ENCODE measurements at places on chromosomes 12 and 14.
A peak's percentile ranks its signal among the peaks of the same experiment; 100 is the strongest.

- H3K27ac ChIP-seq: no peak overlapping the region
- no peaks in the 10 kb centered on the region for H3K4me1 ChIP-seq
- peaks cover 14% of the 10 kb centered on the region for H3K27me3 ChIP-seq
- DNase-seq: no peak
- no peaks in the 10 kb centered on the region for H3K36me3 ChIP-seq
Observed at GRCh38 chr12:450438-450837, 9.3 kb upstream of the B4GALNT3 start.

GRCh38 chr12:70736351-70737133, 99.3 kb upstream of the PTPRB start:
- no peak for DNase-seq
- no peaks in the 10 kb centered on the region for H3K4me1 ChIP-seq
- no peaks in the 10 kb centered on the region for H3K36me3 ChIP-seq
- H3K4me3 ChIP-seq: no peak overlapping the region
- H3K27me3 ChIP-seq: peaks cover 11% of the 10 kb centered on the region

- no peak overlapping the region for H3K27ac ChIP-seq
- H3K4me1 ChIP-seq: no peaks in the 10 kb centered on the region
- peak; percentile 36 for DNase-seq
- H3K4me3 ChIP-seq: no peak overlapping the region
- no peaks in the 10 kb centered on the region for H3K27me3 ChIP-seq
- no peaks in the 10 kb centered on the region for H3K36me3 ChIP-seq
Observed at GRCh38 chr12:41277100-41277945, 89.2 kb downstream of the PDZRN4 start.

- no peaks in the 10 kb centered on the region for H3K27me3 ChIP-seq
- peaks cover 18% of the 10 kb centered on the region for H3K4me1 ChIP-seq
- peaks cover 25% of the 10 kb centered on the region for H3K36me3 ChIP-seq
- peak; percentile 50 for DNase-seq
- H3K27ac ChIP-seq: peak overlapping the region; percentile 63
Observed at GRCh38 chr12:92955997-92956663, 27.0 kb upstream of the EEA1 start.

GRCh38 chr14:30580616-30581282, 21.8 kb downstream of the G2E3 start:
- H3K4me3 ChIP-seq: no peak overlapping the region
- DNase-seq: no peak
- H3K27ac ChIP-seq: no peak overlapping the region
- H3K27me3 ChIP-seq: no peaks in the 10 kb centered on the region
- H3K4me1 ChIP-seq: peaks cover 49% of the 10 kb centered on the region

GRCh38 chr14:104586832-104587620, 7.5 kb downstream of the C14orf180 start:
- no peaks in the 10 kb centered on the region for H3K36me3 ChIP-seq
- no peak overlapping the region for H3K27ac ChIP-seq
- no peak overlapping the region for H3K4me3 ChIP-seq
- peaks cover 19% of the 10 kb centered on the region for H3K27me3 ChIP-seq
- DNase-seq: no peak

- H3K4me1 ChIP-seq: peaks cover 63% of the 10 kb centered on the region
- H3K36me3 ChIP-seq: no peaks in the 10 kb centered on the region
- peak overlapping the region; percentile 67 for H3K4me3 ChIP-seq
Observed at GRCh38 chr12:49825360-49825970, 2.7 kb downstream of the NCKAP5L start.

DNA sequence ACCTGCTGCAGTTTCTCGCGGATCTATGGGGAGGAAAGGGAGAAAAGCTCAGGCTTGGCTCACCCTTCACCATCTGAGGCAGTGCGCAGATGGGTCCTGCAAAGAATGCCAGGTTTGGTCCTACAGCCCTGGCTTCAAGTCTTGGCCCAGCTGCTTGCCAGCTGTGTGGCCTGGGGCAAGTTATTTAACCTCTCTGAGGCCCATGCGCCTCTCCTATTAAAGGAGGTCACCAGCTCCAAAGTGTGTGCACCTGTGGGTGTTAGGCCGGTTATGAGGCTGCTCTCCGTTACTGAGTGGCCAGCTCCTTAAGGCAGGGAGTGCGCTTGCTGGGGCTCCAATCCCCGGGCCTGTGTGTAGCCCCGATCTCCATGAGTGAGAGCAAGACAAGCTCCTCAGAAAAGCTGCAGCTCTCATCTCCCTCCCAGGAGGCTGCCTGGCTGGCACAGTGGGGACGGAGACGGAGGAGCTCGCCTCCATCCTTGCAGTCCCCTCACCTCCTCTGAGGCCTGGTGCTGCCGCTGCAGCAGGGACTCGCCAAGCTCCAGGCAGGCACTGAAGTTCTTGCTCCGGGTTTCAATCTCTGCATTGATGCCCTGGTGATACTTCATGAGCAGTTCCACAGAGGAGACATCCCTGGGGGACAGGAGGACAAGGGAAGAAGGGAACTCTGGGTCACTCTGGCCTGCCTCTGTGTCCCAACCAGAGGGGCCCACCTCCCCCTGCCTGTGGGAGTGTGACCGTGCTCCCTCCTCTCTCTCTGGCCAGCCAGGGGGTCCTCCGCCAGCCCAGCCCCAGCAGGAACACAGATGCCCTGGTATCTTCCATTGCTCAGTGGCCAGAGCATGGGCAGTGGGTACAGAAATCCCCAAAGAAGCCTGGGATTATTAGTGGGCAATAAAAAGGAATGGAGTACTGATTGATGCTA, 65.1 kb downstream of the PLEKHG3 start:
- H3K36me3 ChIP-seq: no peaks in the 10 kb centered on the region
- DNase-seq: no peak
- H3K4me1 ChIP-seq: peaks cover 4% of the 10 kb centered on the region
- no peak overlapping the region for H3K4me3 ChIP-seq
- no peak overlapping the region for H3K27ac ChIP-seq

DNA sequence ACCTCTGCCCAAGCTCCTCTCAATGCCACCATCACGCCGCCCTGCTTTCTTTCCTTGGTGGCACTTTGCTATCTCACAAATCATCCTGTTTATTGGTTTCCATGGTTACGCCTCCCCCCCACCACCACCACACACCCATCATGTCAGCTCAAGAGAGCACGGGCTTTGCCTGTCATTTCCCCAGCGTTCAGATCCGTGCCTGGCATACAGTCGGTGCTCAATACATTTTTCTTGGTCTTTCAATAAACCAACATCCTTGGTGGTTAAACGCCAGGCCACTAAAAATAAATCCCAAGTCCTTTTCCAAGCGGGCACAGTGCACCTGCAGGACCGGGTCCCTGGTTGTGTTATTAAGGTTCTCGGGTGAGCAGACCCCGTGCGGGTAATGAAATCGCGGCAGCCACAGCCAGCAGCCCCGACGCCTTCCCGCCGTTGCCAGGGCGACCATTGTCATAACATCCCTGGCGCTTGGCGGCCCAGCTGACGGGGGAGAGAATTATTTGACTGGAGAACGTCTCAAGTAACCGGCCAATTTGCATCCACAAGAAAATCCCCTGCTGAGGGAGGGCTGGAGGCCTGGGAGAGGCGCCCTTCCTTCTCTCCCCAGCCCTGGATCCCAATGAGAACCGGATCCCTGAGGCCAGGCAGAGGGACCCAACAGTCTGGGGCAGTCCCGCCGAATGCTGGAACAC, 92.9 kb downstream of the KSR2 start:
- peaks cover 4% of the 10 kb centered on the region for H3K27me3 ChIP-seq
- H3K4me1 ChIP-seq: peaks cover 6% of the 10 kb centered on the region
- H3K27ac ChIP-seq: peak overlapping the region; percentile 57
- no peak overlapping the region for H3K4me3 ChIP-seq
- no peak for DNase-seq
- H3K36me3 ChIP-seq: no peaks in the 10 kb centered on the region

DNA sequence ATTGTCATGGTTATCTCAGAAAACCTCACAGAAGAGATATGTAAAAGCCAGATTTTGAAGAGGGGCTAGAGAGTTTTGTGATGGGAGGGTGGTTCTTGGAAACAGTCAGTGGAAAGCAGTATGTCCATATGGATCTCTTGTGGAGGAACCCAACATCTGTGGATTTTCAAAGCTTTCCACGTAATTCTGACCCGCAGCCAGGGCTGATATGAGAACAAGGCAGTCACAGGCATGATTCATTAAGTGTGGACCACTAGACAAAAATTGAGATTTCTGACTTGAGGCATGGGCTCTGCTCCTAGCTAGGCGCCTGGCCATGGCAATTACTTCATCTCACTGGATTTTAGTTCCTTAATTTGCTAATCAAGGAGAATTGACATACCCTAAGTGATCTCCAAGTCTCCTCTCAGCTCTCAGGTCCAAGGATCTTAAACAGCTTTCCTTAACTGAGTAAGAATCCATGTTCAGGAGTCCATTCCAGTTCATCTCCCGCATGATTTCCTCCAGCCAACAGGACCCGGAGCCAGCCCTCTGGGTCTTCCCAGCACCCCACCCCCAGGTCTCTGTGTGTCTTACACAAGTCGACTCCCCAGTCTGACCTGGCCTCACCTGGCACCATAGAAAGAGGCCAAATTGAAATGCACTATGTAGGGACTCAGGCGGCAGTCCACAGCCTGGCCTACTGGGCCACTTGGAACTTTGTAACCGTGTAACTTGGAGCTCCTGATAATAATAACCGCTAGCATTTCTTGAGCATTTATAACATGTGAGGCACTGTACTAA, 176.3 kb upstream of the PARP11 start:
- H3K36me3 ChIP-seq: no peaks in the 10 kb centered on the region
- H3K4me3 ChIP-seq: no peak overlapping the region
- H3K4me1 ChIP-seq: no peaks in the 10 kb centered on the region
- peaks cover 21% of the 10 kb centered on the region for H3K27me3 ChIP-seq
- H3K27ac ChIP-seq: no peak overlapping the region
- DNase-seq: no peak

GRCh38 chr14:70699646-70700045, 57.9 kb downstream of the TTC9 start:
- DNase-seq: no peak
- H3K27ac ChIP-seq: no peak overlapping the region
- no peaks in the 10 kb centered on the region for H3K36me3 ChIP-seq
- H3K4me1 ChIP-seq: peaks cover 20% of the 10 kb centered on the region
- peaks cover 7% of the 10 kb centered on the region for H3K27me3 ChIP-seq

DNA sequence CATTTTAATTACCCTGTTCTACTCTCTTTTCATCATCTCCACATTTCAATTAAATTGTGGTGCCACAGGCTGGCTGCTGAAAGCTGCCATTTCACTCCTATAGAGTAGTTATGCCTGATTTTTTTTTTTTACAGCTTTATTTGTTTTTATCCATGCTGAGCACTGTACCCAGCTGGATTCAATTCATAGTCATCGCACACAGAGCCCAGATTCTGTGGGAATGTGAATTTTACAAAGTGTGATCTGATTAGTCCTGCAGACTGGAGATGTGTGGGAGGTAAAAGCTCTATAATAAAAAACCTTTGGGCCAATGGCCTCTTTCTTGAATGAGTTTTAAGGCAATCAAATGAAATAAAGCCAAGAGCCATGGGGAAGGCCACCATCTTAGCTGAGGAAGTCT, 190.2 kb downstream of the ANO4 start:
- H3K36me3 ChIP-seq: no peaks in the 10 kb centered on the region
- no peak for DNase-seq
- H3K27me3 ChIP-seq: peaks cover under 1% of the 10 kb centered on the region

DNA sequence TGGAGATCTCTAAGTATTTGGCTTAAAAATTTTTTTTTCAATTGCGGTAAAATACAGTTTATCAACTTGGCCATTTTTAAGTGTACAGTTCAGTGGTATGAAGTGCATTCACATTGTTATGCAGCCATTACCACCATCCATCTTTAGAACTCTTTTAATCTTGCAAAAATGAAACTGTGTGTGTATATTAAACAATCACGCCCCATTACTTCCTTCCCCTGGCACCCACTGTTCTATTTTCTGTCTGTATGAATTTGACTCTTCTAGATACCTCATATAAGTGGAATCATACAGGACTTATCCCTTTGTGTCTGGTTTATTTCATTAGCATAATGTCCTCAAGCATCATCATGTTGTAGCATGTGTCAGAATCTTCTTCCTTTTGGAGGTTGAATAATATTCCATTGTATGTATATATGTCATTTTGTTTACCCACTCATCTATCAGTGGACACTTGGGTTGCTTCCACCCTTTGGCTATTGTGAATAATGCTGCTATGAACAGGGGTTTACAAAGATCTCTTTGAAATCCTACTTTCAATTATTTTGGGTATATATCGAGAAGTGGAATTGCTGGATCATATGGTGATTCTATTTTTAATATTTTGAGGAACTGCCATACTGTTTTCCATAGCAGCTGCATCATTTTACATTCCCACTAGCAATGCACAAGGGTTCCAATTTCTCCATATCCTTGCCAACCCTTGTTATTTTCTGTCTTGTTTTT, 62.9 kb downstream of the SAMD4A start:
- H3K4me3 ChIP-seq: no peak overlapping the region
- DNase-seq: no peak
- peak overlapping the region; percentile 15 for H3K27ac ChIP-seq
- H3K36me3 ChIP-seq: peaks cover 25% of the 10 kb centered on the region
- peaks cover 49% of the 10 kb centered on the region for H3K4me1 ChIP-seq
